Endodermal cell (in vitro differentiated cells): ENCODE measurements at places on chromosomes 12 and 14. TPM values are rescaled to one million over a fixed set of nuclear protein-coding genes. Genes with fewer than 3 reads are reported as not detected.

- no peaks in the 10 kb centered on the region for H3K4me1 ChIP-seq
- peak; percentile 58 for DNase-seq
- H3K36me3 ChIP-seq, result no peaks in the 10 kb centered on the region
- H3K27ac ChIP-seq, result no peak overlapping the region
These were observed 9.7 kb upstream of the POP5 start for GRCh38 chr12:120590741-120591407.

- H3K4me3 ChIP-seq, result peak overlapping the region; percentile 56
- no peaks in the 10 kb centered on the region for H3K4me1 ChIP-seq
- H3K27ac ChIP-seq, result no peak overlapping the region
- no peak for DNase-seq
- H3K27me3 ChIP-seq, result no peaks in the 10 kb centered on the region
These were observed 26.0 kb downstream of the SCYL2 start for GRCh38 chr12:100293017-100293416.

- no peak overlapping the region for H3K27ac ChIP-seq
- H3K4me3 ChIP-seq, result no peak overlapping the region
These were observed 8.0 kb upstream of the ZDHHC17 start for GRCh38 chr12:76755829-76756379.

GRCh38 chr12:30835216-30835615, 80.5 kb upstream of the CAPRIN2 start:
- DNase-seq, result peak; percentile 22
- H3K4me1 ChIP-seq, result no peaks in the 10 kb centered on the region

- no peaks in the 10 kb centered on the region for H3K4me1 ChIP-seq
- H3K27me3 ChIP-seq, result no peaks in the 10 kb centered on the region
- H3K36me3 ChIP-seq, result peaks cover 78% of the 10 kb centered on the region
These were observed 96.4 kb downstream of the NTN4 start for GRCh38 chr12:95694136-95694535.

- H3K36me3 ChIP-seq, result no peaks in the 10 kb centered on the region
- H3K4me3 ChIP-seq, result no peak overlapping the region
- H3K4me1 ChIP-seq, result no peaks in the 10 kb centered on the region
- H3K27ac ChIP-seq, result no peak overlapping the region
- peaks cover 25% of the 10 kb centered on the region for H3K27me3 ChIP-seq
These were observed 595 bp upstream of the KRT85 start for GRCh38 chr12:52367876-52368275.

GRCh38 chr14:52103416-52103815, 34.6 kb upstream of the NID2 start:
- no peaks in the 10 kb centered on the region for H3K36me3 ChIP-seq
- no peaks in the 10 kb centered on the region for H3K27me3 ChIP-seq
- H3K4me1 ChIP-seq, result no peaks in the 10 kb centered on the region
- no peak for DNase-seq

DNA sequence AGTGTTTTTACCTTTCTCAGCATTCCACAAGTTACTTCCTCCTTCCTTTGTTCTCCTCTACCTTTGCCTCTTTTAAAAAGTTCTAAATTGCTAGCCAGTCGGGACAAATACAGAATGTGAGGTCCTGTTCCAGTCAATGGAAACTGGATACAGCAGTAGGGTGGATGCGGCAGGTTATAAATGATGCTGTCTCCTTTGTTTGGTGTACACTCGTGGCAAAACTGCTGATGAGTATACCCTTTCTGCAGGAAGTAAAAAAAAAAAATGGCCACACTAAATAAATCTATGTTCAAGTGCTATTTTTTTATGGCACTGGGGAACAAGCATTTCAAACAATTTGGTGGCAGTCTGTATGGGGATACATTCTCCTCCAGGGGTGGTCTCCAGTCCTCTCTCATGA, 27.5 kb downstream of the KLRK1 start:
- no peak overlapping the region for H3K27ac ChIP-seq
- H3K36me3 ChIP-seq, result no peaks in the 10 kb centered on the region
- peaks cover 30% of the 10 kb centered on the region for H3K27me3 ChIP-seq
- DNase-seq, result no peak
- H3K4me3 ChIP-seq, result no peak overlapping the region

- peaks cover under 1% of the 10 kb centered on the region for H3K4me1 ChIP-seq
- H3K27me3 ChIP-seq, result no peaks in the 10 kb centered on the region
- no peaks in the 10 kb centered on the region for H3K36me3 ChIP-seq
- no peak for DNase-seq
- H3K4me3 ChIP-seq, result no peak overlapping the region
These were observed 82.3 kb downstream of the CHGA start for GRCh38 chr14:93005135-93005813.

DNA sequence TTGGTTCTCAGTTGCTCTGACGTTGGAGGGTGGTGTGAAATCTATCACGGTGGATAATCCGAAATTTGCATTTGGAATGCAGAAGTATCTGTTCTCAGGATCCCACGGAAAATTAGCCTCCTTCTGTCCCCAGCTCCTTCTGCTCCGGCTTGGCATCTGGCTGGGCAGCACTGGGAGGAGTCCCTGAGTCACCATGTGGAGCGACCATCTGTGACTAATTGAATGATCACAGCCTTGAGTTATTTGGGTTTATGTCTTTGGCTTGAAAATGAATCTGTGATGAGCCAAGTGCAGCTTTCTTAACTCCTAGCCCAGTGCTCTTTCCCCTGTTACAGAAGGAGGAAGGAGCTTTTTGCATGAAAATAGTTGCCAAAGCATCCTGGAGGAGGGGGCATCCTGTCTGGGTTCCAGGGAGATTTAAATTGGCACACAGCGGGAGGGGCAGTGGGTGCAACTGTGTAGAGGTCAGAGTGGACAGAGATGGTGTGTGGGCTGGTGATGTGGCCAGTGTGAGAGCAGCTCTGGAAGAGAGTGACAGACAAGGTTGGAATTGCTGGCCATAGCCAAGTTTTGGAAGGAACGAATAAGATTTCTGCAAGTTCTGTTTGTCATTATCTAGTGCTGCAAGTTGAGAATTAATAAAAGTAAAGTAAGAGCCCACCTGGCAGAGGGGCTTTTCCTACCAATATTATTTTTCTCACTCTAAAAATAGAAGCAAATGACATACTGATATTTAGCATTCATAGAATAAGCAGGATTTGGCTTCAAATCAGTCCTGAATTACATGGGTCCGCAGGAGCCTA, 74.4 kb downstream of the SLC24A4 start:
- peaks cover 61% of the 10 kb centered on the region for H3K27me3 ChIP-seq
- H3K36me3 ChIP-seq, result no peaks in the 10 kb centered on the region
- H3K4me1 ChIP-seq, result peaks cover 6% of the 10 kb centered on the region
- H3K4me3 ChIP-seq, result no peak overlapping the region
- no peak for DNase-seq

GRCh38 chr12:95323212-95323611, 105.6 kb downstream of the VEZT start:
- no peaks in the 10 kb centered on the region for H3K36me3 ChIP-seq
- no peak overlapping the region for H3K27ac ChIP-seq
- DNase-seq, result no peak

- no peak for DNase-seq
- H3K4me3 ChIP-seq, result no peak overlapping the region
- H3K27me3 ChIP-seq, result no peaks in the 10 kb centered on the region
- no peaks in the 10 kb centered on the region for H3K4me1 ChIP-seq
- no peaks in the 10 kb centered on the region for H3K36me3 ChIP-seq
These were observed 2.1 kb upstream of the ARHGDIB start for GRCh38 chr12:14963520-14963919.

DNA sequence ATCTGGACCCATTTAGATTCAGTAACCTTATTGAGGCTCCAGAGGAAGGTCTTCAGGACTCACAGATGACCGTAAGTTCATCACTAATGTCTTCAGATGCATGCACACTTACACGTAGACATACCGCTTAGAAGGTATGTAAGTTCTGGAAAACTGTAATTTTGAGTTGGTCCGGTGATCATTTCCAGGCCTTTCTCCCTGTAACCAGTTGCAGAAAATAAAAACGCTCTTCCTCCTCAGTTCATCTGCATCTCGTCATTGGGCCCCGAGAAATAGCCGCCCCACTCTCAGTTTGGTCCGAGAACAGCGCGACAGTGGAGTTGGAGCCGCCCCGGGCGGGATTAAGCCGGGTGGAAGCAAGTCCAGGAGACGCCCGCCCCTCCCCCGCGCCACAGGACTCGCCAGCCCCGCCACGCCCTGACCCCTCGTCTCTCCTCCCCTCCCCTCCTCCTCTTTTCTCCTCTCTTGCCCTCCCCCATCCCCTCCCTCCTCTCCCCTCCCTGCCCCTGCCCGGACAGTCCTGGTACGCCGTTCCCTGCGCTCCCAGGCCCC, 83.7 kb downstream of the TNFAIP2 start:
- DNase-seq, result peak; percentile 80
- H3K27ac ChIP-seq, result no peak overlapping the region
- H3K27me3 ChIP-seq, result peaks cover 31% of the 10 kb centered on the region
- peak overlapping the region; percentile 62 for H3K4me3 ChIP-seq

- H3K4me3 ChIP-seq, result no peak overlapping the region
- no peaks in the 10 kb centered on the region for H3K27me3 ChIP-seq
- no peak overlapping the region for H3K27ac ChIP-seq
- H3K4me1 ChIP-seq, result no peaks in the 10 kb centered on the region
These were observed 45.8 kb downstream of the CCER1 start for GRCh38 chr12:90909069-90909770.

DNA sequence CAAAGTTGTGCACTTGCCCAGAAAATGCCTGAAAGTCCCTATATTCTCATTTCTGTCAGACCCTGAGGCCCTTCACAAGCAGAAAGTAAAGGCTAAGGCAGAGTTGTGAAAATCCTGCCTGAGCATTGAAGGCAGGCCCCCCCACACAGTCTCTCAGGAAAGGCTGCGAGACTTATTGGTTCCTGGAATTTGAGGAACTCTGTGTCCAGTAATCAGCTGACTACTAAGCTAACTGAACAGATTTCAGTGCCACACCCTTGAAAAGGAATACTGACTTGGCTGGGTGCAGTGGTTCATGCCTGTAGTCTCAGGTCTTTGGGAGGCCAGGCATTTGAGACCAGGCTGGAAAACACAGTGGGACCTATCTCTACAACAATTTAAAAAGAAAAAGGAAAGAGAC, 21.1 kb upstream of the PPP2R5E start:
- H3K4me1 ChIP-seq, result no peaks in the 10 kb centered on the region
- no peaks in the 10 kb centered on the region for H3K27me3 ChIP-seq
- no peak overlapping the region for H3K27ac ChIP-seq
- no peak for DNase-seq

DNA sequence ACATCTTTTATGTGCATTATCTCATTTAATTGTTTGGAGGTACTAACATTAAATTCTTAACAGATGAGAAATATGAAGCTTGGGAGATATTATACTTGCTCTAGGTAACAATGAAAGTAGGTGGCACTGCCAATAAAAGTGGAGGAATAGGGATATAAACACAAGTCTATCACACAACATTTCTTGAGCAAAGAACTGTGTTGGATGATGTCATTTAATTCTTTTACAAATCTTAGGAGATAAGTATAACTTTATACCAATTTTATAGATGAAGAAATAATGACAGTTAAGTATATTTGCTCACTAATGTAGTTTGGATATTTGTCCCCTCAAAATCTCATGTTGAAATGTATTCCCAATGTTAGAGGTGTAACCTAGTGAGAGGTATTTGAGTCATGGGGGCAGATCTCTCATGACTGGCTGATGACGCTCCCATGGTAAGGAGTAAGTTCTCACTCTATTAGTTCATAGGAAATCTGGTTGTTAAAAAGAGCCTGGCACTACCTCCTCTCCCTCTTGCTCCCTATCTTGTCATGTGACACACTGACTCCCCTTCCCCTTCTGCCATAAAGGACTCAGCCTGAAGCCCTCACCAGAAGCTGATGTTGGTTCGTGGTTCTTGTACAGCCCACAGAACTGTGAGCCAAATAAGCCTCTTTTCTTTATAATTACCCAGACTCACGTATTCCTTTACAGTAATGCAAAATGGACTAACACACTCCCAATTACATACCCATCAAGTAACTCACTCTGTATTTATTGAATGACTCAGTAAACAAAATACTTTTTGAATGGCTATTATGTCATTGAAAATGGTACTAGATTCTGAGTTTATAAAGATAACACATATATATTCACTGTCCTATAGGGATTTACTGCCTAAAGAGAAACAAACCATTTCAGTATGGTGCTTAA, 146.8 kb upstream of the KITLG start:
- no peak for DNase-seq
- H3K36me3 ChIP-seq, result no peaks in the 10 kb centered on the region
- H3K4me1 ChIP-seq, result no peaks in the 10 kb centered on the region
- no peak overlapping the region for H3K27ac ChIP-seq
- H3K27me3 ChIP-seq, result no peaks in the 10 kb centered on the region
- no peak overlapping the region for H3K4me3 ChIP-seq

- H3K4me3 ChIP-seq, result peak overlapping the region; percentile 2
- peaks cover 10% of the 10 kb centered on the region for H3K4me1 ChIP-seq
- no peaks in the 10 kb centered on the region for H3K27me3 ChIP-seq
- no peak overlapping the region for H3K27ac ChIP-seq
- H3K36me3 ChIP-seq, result peaks cover 26% of the 10 kb centered on the region
These were observed 9.6 kb upstream of the SNAPC1 start for GRCh38 chr14:61752626-61753025.

DNA sequence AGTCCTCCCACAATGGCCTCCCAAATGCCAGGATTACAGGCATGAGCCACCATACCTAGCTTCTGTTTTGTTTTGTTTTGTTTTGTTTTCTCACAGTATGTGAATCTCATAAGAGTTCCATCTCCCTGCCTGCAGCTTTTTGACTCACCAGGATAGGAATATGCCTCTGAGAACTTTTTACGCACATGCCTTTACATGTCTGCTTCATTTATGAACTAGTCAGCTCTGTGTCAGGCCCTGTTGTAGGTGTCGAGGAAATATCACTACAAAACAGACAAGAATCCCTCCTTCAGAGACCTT, 89.0 kb downstream of the BORCS5 start:
- no peaks in the 10 kb centered on the region for H3K27me3 ChIP-seq
- DNase-seq, result no peak
- H3K36me3 ChIP-seq, result no peaks in the 10 kb centered on the region
- H3K4me3 ChIP-seq, result no peak overlapping the region
- no peak overlapping the region for H3K27ac ChIP-seq

DNA sequence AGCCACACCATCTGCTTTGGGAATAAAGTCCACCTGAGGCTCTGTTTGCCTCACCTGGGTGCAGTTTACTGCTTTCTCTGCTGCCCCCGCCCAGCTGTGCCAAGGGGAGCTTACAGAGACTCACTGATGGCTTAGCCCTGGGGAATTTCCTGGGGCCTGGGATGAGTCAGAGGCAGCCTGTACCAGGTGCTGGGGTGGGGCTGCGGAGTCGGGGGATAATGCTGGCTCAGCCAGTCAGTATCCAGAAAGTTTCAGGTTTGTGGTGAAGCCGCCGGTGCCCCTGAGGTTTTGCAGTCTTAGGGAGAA, 22.3 kb downstream of the PLEKHG3 start:
- peaks cover 18% of the 10 kb centered on the region for H3K36me3 ChIP-seq
- peaks cover 26% of the 10 kb centered on the region for H3K4me1 ChIP-seq
- no peak overlapping the region for H3K4me3 ChIP-seq
- peak; percentile 84 for DNase-seq

- no peaks in the 10 kb centered on the region for H3K4me1 ChIP-seq
- H3K36me3 ChIP-seq, result no peaks in the 10 kb centered on the region
- DNase-seq, result no peak
- no peak overlapping the region for H3K27ac ChIP-seq
- no peaks in the 10 kb centered on the region for H3K27me3 ChIP-seq
- no peak overlapping the region for H3K4me3 ChIP-seq
These were observed 68.6 kb upstream of the SYT1 start for GRCh38 chr12:78795934-78796445.

The ENDOU gene
- not detected in 3 replicates for total RNA-seq

The FOXN4 gene
- 0.55 and 0.63 TPM in 2 replicates for total RNA-seq

The GALNT16 gene
- total RNA-seq, result 2.1 and 2.2 TPM in 2 replicates

The IL31 gene
- not detected in 3 replicates for total RNA-seq

The PSME2 gene
- total RNA-seq, result 92.5 to 122 TPM (median 112 TPM) in 3 replicates

The CPM gene
- 0.70 and 0.86 TPM in 2 replicates for total RNA-seq

The IFNG-AS1 gene
- not detected in 2 replicates for total RNA-seq
